ENCODE measurements at places on chromosomes 11 and 22.

GRCh38 chr22:38967451-38968450 is 10.3 kb downstream of the APOBEC3A start:
- DNase-seq: no peak

DNA sequence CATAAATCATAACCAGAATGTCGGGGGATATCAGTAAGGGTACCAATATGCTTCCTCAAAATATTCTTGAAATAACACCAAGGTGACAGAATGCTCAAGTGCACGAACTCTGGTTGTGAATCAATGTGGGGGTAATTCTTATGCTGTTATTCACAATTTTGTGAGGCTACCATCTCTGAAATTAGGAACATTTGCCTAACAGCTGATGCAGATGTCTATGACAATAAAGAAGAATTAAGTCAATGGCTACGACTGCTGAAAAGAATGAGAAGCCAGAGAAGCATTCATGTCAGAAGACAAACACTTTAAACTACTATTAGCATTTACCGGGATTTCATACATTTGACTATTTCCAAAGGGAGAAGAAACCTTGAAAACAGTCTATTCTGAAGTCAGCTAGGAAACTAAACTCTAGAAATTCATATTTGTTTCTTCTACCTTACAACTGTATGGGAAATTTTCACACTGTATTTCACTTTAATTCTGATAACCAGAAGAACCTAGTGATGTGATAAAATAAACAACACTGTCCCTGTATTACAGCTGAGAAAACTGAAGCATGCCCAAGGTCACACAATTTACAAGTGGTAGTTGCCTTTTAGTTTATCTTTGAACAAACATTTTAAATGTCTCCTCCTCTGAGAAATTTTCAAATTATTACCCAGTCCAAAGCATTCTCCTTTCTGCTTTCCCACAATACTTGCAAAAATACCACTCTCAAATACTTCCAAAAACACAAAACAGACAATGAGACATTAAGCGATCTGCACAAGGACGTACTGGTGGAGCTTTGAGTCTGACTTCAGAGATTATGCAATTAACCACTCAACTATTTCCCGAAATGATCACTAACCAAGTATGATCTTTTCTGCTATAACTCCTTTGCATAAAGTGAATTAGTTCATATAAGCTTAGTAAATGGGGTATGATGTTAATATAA is 18.0 kb upstream of the ARHGAP32 start:
- DNase-seq: no peak

- no peak for DNase-seq
These were observed 53.8 kb downstream of the ADM start for GRCh38 chr11:10358696-10359095.

DNA sequence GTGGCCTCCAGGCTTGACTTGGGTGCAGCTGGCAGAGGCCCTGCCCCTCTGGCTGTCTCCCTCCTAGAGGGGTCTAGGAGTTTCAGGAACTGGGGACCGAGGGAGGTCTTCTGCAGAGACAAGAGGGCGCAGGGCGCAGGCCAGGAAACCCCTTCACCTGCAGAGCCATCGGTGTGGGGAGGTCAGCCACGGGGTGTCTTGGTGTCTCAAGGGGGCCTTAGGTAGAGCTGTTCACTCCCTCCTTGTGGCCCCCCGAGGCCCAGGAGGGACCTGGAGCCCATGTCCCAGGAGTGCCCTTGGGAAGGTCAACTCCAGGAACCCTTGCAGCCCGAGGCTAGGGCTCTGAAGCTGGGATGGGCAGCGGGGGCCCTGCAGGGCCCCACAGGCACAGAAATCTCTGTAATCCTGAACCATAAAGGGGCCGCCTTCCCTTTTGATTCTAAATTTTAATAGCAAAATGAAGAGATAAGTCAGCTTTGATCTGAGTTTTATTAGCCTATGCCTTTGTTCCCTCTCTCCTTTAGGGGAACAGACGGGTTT is 31.4 kb upstream of the TH start:
- DNase-seq: no peak
